ENCODE measurements at places on chromosomes 3 and 15. TPM values are rescaled to one million over a fixed set of nuclear protein-coding genes. Genes with fewer than 3 reads are reported as not detected.

IL5RA gene
- 0.14 TPM for total RNA-seq

MYEF2 gene
- 39.2 TPM for total RNA-seq

OR5K4 gene
- not detected for total RNA-seq

DNA sequence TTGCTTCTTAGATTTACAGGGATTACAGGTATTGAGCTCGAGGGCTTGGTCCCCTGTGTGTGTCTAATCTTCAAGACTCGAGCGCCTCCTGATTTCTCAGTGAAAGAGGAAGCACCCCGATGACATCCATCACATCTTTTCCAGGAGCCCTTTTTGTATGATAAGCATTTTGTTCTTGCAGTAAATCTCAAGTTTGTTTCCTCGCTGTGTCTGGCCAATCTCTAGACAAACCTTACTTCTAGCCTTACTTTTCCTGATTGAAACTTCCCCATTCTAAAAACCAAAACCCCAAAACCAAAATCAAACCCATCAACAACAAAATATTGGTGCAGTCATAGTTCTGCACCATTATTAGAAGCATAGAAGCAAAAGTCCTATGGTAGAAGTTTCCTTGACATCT lies 286.0 kb downstream of the NFKBIZ start:
- no peak for DNase-seq

- no peak for DNase-seq
These were observed 67.8 kb downstream of the GPR176 start for GRCh38 chr15:39852250-39852649.

GRCh38 chr3:162534431-162534830 lies 1037.8 kb downstream of the OTOL1 start:
- DNase-seq: no peak

DNA sequence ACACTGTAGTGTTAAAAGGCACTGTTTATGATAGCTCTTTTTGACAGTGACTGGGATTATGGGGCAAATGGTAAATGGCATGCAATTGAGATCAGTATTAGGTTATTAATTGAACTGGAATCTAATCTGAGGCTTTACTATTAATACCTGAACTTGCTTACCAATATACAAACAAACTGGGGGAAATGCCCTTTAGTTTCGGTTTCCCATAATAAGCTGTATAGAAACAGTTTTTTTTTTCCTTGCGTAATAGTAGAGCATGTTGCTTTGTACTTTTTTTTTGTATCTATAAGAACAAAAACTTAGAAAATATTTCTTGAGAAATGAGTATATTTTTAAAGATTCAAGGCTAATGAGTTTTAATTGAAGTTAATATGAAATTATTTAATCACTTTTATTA lies 95.0 kb downstream of the FNDC3B start:
- DNase-seq: no peak

- DNase-seq: peak; percentile 85
These were observed 47.2 kb downstream of the IGSF11 start for GRCh38 chr3:118987477-118987876.

CHRNA3 gene
- 10.3 TPM for total RNA-seq

C3orf85 gene
- total RNA-seq: not detected

HIGD2B gene
- total RNA-seq: not detected

DNA sequence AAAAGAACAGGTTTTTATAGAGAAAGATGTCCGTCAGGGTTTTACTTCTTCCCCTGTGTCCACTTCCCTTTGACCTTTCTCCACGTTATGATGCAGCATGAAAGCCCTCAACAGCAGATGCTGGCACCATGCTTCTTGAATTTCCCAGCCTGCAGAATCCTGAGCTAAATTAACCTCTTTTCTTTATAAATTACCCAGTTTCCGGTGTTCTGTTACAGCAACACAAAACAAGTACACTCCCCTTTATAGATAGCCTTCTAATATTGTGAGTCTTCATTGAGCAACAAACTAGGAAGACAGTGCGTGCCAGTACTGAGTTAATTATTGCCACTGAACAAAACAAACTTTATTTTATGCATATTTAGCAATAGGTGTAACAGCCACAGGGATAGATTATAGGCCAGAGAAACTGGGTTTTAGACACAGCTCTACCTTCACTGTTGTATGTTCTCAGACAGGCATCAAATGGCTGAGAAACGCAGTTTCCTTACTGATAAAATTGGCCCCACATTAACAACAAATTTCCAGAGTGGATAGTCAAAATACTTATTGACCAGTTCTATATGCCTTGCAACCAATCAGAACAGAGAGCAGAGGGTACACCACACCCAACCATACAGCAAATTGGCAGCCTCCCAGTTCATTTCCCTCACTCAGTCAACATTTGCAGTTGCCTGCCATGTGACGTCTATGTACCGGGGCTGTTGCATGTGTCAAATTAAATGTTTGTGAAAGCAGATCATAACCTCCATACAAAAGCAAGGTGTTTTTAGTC lies 14.4 kb upstream of the TBL1XR1 start:
- DNase-seq: no peak

PRTG gene
- 2.2 TPM for total RNA-seq

GRCh38 chr3:172717493-172718088 lies 6.7 kb upstream of the NCEH1 start:
- no peak for DNase-seq

CHRFAM7A gene
- total RNA-seq: 0.68 TPM

- no peak for DNase-seq
These were observed 47.0 kb downstream of the EXD1 start for GRCh38 chr15:41183581-41183980.

THPO gene
- total RNA-seq: not detected

ANKDD1A gene
- 9.4 TPM for total RNA-seq

SH3GL3 gene
- total RNA-seq: not detected

DNA sequence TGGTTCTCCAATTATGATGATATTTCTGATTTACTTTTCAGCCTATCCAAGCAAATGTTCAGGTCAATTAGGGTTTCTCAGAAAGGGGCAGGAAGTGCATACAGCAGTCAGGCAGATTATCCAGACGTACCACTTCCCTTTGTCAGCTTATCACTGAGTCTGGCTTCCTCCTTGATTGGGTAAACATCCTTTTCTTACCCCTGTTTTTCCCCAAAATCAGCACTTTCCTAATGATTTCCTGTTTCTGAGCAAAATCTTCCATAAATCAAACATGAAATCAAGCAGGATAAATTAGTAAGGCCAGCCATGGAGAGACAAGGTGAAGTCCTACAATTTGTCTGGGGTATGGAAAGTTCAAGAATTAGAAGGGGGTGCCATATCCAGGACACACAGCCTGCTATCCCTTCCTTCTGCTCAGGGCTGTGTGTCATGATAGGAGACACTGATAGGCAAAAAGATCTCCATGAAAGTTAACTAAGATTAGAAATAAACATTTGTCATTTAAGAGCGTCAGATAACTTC lies 29.0 kb downstream of the ADIPOQ start:
- DNase-seq: no peak

DLEC1 gene
- total RNA-seq: 0.28 TPM

DNA sequence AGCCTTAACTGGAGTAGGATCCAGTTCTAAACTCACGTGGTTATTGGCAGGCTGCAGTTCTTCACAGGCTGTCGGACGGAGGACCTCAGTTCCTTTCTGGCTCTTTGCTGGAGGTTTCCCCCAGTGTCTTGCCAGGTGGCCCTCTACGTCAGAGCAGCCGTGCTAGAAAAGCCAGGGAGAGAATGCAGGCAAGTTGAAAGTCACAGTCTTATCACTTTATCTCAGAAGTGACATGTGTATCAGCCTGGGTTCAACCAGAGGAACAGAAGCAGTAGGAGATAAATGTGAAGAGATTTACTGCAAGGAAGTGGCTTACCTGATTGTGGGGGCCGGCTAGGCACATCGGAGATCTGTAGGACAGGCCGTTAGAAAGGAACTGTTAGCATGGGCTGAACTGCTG lies 125.3 kb upstream of the BNIP2 start:
- DNase-seq: no peak

DNA sequence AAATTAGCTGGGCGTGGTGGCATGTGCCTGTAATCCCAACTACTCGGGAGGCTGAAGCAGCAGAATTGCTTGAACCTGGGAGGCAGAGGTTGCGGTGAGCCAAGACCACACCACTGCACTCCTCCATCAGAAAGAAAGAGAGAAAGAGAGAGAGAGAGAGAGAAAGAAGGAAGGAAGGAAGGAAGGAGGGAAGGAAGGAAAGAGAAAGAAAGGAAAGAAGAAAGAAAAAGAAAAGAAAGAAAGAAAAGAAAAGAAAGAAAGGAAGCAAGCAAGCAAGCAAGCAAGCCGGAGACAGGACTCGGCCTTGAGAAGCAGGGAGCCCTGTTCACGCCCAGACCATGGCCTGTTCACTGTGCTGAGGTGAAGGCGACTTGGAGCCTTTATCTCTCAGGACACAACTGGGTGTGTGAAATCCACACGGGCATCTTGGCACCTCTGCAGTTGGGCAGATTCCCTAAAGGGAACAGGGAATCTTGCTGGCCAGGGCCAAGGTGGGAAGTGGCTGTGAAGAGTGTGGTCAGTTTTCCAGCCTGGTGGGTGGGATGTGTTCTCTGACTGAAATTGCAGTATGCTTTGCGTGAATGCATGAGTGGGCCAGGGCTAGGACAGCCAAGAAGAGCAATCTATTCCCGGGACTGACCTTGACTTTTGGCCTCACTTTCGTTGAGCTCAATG lies 90.3 kb downstream of the CORO2B start:
- DNase-seq: peak; percentile 37

SCN5A gene
- 0.33 TPM for total RNA-seq

- DNase-seq: no peak
These were observed 17.9 kb downstream of the TFRC start for GRCh38 chr3:196063971-196064370.

DNA sequence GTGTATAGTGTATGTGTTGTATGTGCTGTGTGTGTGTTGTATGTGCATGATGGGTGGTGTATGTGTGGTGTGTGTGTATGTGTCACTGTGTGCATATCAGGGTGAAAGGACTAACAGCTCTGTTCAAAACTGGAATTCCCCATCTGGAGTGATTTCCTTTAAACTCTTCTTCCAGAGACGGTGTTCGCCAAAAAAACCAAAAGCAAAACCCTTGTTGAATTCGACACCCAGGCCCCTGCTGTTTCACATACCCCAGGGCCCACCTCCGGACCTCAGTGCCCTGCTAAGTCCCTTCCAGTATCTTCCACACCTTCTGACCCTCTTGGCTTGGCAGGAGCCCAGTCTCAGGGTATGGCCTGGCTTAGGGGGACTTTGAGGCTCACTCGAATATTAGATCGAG lies 44.9 kb upstream of the SEC13 start:
- DNase-seq: no peak

DNA sequence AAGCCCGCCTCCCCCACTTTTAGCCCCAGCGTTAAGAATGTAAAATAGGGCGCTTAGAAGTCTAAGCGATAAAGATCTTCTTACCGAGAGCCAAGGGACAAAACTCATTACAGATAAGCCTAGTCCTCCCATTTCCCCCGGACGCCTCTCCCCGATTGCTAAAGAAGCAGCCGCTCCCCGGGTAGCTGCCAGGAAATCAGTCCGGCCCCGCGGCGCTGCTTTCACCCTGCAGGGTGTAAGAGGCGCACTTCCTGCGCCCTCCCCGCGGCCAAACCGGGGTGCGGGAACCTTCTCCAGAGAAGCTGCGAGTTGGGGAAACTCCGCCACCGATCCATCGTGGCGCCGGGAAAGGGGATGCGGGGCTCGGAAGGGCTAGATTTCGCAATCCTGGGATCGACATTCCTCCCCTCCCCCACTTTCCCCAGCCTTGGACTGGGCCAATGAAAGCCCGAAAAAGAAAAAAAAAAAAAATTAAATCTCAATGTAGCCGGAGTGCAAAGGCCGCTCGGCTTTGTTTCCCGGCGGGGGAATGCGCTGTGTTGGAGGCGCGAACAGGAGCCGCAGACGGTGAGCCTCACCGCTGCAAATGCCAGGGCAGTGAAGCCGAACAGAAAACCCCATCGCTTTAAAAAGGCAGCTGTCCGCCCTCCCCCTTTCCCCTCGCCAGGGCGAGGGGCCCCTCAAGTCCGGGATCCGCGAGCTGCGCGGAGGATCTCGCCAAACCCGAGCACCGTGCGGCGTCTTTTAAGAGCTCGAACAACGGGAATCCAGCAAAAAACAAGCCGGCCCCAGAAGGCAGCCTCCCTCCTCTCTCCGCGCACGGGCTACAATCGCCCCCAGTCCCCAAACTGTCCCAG lies 626 bp upstream of the PTPRG start:
- peak; percentile 92 for DNase-seq

- DNase-seq: no peak
These were observed 135.0 kb downstream of the ROBO1 start for GRCh38 chr3:79632842-79633241.

DNA sequence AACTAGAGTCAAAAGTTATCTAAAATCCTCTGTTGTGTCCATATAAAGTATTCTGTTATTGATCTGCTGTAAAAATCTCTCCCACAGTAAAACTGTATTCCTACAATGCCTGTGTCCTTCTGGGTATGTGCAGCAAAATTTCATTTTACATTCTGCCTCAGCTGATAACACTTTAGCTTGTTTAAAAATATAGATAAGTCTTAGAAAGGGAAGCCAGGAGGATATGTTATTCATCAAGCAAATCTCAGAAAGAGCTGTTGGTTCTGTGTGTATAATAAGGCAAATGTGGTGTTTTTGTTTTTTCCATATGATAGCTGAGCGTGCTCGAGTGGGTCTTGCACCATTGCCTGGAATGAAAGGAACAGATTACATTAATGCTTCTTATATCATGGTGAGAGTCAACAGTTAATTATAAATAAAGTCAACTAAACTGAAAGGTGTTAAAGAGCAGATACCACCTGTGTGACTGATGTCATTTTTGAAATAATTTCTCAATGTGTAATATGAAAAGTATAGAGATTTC lies 96.6 kb downstream of the FEZF2 start:
- no peak for DNase-seq

DNA sequence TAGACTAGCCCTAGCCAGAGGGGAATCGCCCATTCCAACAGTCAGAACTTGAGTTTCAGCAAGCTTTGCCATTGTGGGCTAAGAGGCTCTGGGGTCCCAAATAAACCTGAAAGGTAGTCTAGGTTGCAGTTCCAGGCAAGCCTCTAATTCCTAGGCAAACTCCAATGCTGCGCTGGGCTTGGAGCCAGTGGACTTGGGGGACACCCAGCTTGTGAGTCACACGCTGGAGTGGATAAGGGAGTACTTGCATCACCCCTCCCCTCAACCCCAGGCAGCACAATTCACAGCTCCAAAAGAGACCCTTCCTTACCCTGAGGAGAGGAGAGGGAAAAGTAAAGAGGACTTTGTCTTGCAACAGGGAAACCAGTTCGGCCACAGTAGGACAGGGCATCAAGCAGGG lies 105.2 kb upstream of the DPPA4 start:
- DNase-seq: no peak

GRCh38 chr3:125188955-125189354 lies 23.6 kb downstream of the SLC12A8 start:
- DNase-seq: no peak

ZNF654 gene
- 20.2 TPM for total RNA-seq

DNA sequence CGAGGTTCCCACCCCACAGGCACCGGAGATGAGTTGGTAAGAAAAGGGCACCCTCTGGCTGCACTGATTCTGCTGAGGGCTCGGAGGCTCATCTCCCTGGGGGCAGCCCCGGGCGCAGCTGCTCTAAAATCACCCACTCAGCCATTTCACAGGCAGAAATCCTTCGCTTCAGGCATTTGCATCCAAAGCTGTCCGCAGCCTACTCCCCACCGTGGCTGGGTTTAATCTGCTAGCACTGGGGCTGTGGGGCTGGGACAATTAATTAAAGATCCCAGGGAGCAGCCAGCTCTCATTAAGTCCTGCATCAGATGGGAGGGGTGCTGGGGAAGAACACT lies 104.3 kb upstream of the PRR20G start:
- DNase-seq: no peak

CISH gene
- 4.2 TPM for total RNA-seq

FSIP1 gene
- 1.4 TPM for total RNA-seq

RMDN3 gene
- 23.4 TPM for total RNA-seq

NEK10 gene
- 7.2 TPM for total RNA-seq

SPRED1 gene
- 15.3 TPM for total RNA-seq

P2RY12 gene
- total RNA-seq: 1.7 TPM

Data from sigmoid colon (tissue), 7 donors.